Foreskin keratinocyte (primary cell): ENCODE measurements at places on chromosomes 4 and X.

- DNase-seq = peak; percentile 38
These were observed 547 bp downstream of the GUCY1A1 start for GRCh38 chr4:155667222-155667567.

- DNase-seq = no peak
These were observed 190.1 kb upstream of the GPRIN3 start for GRCh38 chr4:89497517-89498308.

DNA sequence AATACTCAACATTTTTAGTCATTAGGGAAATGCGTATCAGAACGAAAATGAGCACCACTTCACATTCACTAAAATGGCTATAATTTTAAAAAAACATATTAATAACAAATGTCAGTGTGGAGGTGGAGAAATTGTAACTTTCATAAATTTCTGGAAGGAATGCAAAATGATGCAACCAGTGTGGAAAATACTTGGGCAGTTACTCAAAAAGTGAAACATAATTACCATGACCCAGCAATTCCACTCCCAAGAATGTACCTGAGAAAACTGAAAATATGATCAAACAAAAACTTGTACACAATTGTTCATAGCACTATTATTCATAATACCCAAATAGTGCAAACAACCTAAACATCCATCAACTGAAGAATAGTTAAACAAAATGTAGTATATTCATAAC, 76.1 kb upstream of the FAM241A start:
- peak; percentile 70 for DNase-seq

DNA sequence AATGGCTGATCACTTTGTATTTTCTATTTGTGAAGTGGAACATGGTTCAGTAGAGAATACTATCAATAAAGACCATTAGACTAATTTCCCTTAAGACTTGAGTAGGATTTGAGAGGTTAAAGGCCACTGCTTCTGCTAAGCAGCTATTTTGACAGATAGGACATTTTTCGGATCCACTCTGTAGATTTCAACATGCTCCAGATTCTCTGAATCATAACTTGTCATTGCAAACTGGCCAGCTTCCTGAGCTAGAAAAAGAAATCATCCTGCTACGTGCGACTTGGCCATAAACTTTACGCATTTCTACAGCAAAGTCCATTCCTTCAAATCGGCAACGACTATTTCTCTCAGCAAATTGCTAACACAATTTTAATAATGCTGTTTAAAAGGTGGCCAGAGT, 55.2 kb downstream of the MGST2 start:
- no peak for DNase-seq

DNA sequence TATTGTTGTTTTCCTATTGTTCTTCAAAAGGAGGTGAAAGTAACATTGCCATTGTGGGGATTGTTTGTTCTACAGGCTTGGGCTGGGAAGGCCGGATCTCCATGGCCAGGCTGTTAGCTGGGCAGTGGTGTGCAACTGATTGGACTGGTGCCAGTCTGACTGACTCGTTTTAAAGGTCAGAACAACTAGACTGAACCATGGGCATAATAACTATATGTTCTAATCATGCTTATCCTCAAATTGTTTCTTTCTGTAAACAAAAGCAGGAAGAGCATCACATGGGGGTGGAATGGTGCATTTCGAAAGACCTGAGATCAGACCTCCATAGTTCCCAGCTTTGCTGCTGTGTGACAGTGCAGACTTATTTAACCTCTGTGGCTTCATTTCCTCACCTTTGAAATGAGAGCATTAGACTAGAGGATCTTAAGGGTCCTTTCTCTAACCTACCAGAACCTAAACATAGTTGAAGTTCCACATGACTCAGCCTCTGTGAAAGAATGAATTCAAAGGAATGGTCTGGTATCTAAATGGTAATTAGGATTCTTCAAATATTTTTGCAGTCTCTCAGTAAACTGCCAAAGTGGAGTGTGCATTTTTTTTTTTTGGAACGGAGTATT, 66.7 kb upstream of the PGRMC2 start:
- peak; percentile 86 for DNase-seq

GRCh38 chr4:72330381-72330780, 238.6 kb downstream of the ADAMTS3 start:
- no peak for DNase-seq

DNA sequence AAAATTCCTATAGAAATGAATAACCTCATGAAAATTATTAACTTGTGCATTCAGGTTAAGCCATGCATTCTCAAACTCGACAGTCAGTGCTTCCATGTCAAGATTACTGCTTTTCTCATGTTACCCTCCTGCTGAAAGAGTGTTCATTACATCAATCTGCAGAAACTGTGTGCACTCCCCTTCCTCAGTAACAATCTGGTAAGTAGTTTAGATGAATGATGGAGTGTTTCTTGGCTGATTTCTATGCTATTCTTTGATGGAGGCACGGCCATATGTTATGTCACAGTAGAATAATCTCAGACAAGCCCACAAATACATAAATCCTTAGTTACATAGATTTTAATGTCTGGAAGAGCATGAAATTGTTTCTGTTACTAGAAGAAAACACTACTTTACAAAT, 193.3 kb upstream of the FAM47A start:
- DNase-seq = no peak

- DNase-seq = no peak
These were observed 45.5 kb downstream of the PSAPL1 start for GRCh38 chr4:7389101-7389701.

- DNase-seq = no peak
These were observed at the start of gene DLG3 for GRCh38 chrX:70444326-70444945. Gene DLG3 (plus strand): TSS chrX:70444835. CDS start chrX:70445202, 367 bp downstream.

GRCh38 chrX:19889582-19890342, 2.4 kb upstream of the SH3KBP1 start:
- peak; percentile 50 for DNase-seq

DNA sequence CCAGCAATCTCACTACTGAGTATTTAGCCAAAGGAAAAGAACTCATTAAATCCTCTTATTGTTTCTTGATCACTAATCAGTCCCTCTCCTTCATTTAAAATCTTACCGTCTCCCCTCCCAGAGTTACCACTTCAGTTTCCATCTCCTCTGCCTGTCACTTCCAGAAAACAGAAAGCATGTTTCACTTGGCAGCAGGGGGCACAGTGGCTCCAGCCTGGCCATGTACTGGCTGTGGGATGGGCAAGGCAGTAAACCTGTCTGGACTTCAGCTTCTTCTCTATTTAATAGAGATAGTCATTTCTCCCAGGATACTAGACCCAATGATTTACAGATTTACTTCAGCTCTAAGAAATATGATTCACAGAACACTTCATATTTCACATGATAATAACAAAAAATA, 63.2 kb downstream of the CD40LG start:
- DNase-seq = no peak

- no peak for DNase-seq
These were observed 45.8 kb upstream of the MSANTD1 start for GRCh38 chr4:3202836-3203820.

GRCh38 chrX:138986235-138986634, 274.7 kb upstream of the FGF13 start:
- peak; percentile 17 for DNase-seq

DNA sequence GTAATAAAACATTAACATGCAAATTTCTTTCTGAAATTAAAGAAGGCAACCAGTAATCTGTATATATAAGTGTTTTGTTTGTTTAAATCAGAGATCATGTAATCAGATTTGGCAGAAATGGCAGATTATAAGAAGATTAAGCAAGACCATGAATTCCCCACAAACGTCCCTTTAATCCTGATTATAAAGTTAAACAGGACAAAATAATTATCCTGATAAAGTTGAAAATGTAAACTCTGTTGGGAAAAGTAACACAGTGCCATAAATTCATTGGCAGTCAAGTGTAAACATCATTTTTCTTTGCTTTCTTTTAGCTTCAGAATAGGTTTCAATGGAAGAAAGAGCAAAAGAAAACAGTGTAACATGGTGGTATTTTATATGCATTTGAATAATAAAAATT, 256.3 kb downstream of the KCNIP4 start:
- DNase-seq = no peak

GRCh38 chrX:155767051-155767875, 113.9 kb upstream of the VAMP7 start:
- DNase-seq = peak; percentile 28

GRCh38 chr4:73619346-73619745, 890 bp downstream of the RASSF6 start:
- DNase-seq = no peak

GRCh38 chr4:124290678-124291077, 421.9 kb downstream of the ANKRD50 start:
- peak; percentile 58 for DNase-seq

DNA sequence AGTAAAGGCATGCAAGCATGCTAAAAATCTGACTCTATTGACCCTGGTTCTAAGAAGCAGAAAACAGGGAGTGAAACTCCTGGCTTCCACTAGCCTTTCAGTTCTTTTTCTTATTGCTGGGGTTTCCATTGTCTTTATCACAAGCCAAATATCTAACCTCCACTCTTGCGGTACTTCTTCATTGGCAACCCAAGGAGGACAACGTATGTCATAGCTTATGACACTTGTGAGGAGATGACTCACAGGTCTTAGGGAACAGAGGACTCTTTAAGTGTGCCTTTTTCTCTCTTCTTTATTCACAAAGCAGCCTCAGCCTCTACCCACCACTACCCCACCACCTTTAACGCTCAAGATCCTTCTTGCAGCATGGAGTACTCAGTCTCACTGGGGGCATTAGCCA, 124.2 kb downstream of the GUCY2F start:
- no peak for DNase-seq

DNA sequence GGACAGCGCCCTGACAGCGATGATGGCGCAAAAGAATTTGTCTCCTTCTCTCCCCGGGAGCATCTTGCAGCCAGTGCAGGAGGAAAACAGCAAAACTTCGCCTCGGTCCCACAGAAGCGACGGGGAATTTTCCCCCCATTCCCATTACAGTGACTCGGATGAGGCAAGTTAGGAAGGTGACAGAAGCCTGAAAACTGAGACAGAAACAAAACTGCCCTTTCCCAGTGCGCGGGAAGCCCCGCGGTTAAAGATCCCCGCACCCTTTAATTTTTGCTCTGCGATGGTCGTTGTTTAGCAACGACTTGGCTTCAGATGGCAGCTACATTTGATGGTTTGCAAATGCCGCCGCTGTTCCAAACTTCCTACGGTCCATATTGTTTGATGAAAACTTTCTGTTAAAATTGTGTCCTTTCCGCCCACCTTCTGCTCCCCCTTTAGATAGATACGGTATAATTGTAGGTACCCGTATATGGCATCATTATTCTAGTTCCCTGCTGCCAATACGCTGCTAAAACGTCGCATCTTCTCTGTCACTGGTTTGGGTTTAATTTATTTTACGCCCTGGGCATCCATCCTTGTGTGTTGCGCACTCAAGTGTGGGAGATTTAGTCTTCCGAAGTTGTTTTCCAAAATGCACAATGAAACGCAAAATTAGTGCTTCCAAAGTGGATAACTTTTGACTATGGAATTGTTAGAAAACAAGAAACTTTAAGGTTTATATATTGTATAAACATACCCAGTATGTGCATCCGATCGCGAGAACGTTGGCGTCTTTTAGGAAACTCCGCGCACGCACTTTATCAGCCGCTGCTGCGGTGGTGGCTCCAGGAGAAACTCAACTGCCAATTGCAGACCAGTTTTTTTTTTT, 1.5 kb downstream of the ATOH1 start:
- DNase-seq = no peak

GRCh38 chr4:15717086-15717485, 14.2 kb downstream of the BST1 start:
- DNase-seq = no peak

DNA sequence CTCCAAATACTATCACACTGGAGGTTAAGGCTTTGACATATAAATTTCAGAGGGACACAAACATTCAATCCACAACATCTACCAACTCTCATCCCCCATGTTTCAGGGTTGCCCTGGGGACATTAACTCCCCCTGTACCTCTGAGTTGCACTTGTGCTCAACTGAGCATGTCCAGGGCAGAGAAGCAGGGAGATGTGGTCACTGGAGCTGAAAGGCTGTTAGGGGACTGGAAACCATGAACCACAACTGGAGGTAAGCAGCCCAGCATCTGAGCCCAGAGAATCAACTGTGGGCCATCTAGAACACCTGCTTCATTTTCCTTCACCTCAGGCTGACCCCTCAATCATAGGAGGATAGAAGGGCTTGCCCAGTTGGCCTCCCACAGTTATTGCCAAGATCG, 641.1 kb downstream of the MID1IP1 start:
- DNase-seq = no peak

DNA sequence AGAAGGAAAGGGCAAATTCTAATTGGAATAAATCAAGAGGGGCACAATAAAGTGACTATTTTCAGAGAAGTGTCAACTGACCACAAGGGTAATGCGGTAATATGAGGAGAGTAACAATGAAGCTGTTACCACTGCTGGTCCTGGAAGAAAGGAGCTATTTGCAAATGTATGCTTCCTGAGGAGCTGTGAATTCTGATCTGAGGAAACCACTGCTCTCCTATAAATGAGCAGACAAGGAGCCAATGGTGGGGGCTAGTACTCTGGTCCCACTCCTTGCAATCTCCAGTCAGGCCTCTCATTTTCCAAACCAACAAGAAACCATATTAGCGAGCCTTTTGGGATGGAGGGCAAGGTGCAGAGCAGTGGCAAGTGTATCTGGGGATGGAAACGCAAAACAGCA, 770.2 kb downstream of the FSTL5 start:
- DNase-seq = no peak

DNA sequence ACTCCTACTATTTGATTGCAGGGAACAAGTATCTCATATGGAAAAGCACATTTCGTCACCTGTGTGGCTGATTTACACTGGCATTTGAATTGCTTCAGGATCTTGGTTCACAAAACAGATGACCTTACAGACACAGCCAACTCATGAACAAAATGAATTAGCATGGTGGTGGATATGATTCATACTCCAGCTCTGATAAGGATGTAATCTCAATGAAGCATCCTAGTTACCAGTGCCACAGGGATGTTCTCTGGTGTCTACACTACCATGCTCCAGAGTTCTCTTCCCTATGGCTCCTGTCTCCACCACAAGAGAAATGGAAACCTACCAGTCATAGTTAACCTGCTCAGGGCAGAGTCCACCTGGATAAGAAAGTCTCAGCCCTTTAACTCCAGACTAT, 40.7 kb downstream of the TEC start:
- no peak for DNase-seq

GRCh38 chr4:56748271-56748670, 67.2 kb upstream of the HOPX start:
- no peak for DNase-seq

GRCh38 chr4:75344915-75345314, 169.3 kb downstream of the RCHY1 start:
- no peak for DNase-seq

DNA sequence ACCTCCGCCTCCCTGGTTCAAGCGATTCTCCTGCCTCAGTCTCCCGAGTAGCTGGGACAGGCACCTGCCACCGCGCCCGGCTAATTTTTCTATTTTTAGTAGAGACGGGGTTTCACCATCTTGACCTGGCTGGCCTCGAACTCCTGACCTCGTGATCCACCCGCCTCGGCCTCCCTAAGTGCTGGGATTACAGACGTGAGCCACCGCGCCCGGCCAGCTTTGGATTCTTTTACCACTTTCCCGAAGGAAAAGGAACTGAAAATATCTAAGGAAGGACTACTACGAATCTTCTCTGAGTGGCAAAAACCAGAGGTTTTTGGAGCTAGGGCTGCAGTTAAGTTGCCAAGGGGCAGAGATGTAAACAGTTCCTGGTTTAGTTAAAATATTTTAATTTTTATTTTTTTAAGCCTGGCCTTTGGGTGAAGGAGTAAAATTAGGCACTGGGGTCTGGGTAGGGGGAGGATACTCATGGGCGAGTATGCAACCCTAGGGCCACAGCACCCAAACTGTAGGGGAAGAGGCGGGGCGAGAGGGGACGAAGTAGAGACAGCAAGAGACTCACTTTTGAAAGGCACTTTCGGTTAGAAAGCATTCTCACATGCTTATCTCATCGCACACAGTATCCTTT, 525 bp upstream of the CISD2 start:
- DNase-seq = no peak
